Muscle of back (tissue), 13 donors: ENCODE measurements at places on chromosomes 3 and 15. TPM values are rescaled to one million over a fixed set of nuclear protein-coding genes. Genes with fewer than 3 reads are reported as not detected.

GRCh38 chr15:99914723-99915122 is 181.5 kb upstream of the LYSMD4 start:
- DNase-seq, result no peak

CHL1 gene
- 2.8 TPM for polyA plus RNA-seq

ALDH1A3 gene
- 33.0 TPM for polyA plus RNA-seq

CACNA2D3 gene
- polyA plus RNA-seq, result 1.9 TPM
